Neural cell (in vitro differentiated cells): ENCODE measurements at places on chromosomes 7 and 10. TPM values are rescaled to one million over a fixed set of nuclear protein-coding genes. Genes with fewer than 3 reads are reported as not detected.

SLC29A4 gene
- polyA plus RNA-seq = 32.4 and 37.1 TPM in 2 replicates

WBP1L gene
- polyA plus RNA-seq = 20.8 and 22.2 TPM in 2 replicates

AGR2 gene
- not detected in 2 replicates for polyA plus RNA-seq

CCT6A gene
- polyA plus RNA-seq = 268 and 275 TPM in 2 replicates

IDI2 gene
- 0.24 TPM in 1 of 2 replicates, not detected in the other for polyA plus RNA-seq

SEMA3E gene
- 0.98 and 8.2 TPM in 2 replicates for polyA plus RNA-seq

DNAJB9 gene
- polyA plus RNA-seq = 79.3 and 102 TPM in 2 replicates

PRPS1L1 gene
- not detected in 2 replicates for polyA plus RNA-seq

RASA4B gene
- 31.9 and 43.0 TPM in 2 replicates for polyA plus RNA-seq

CAV1 gene
- not detected in 2 replicates for polyA plus RNA-seq

MEIG1 gene
- 2.0 TPM in 1 of 2 replicates, not detected in the other for polyA plus RNA-seq

LLCFC1 gene
- polyA plus RNA-seq = not detected in 2 replicates

FZD8 gene
- 1.6 and 1.9 TPM in 2 replicates for polyA plus RNA-seq

AKR1C4 gene
- not detected in 2 replicates for polyA plus RNA-seq

AASS gene
- 9.7 and 12.5 TPM in 2 replicates for polyA plus RNA-seq

ADAM8 gene
- 6.4 and 7.2 TPM in 2 replicates for polyA plus RNA-seq

AGAP4 gene
- polyA plus RNA-seq = 37.8 and 44.1 TPM in 2 replicates

UTF1 gene
- not detected in 2 replicates for polyA plus RNA-seq

NEUROD6 gene
- polyA plus RNA-seq = not detected in 2 replicates

ZNF488 gene
- 0.85 and 1.2 TPM in 2 replicates for polyA plus RNA-seq

SPDYE9 gene
- 0.48 and 0.87 TPM in 2 replicates for polyA plus RNA-seq

INSIG1 gene
- 62.7 and 71.0 TPM in 2 replicates for polyA plus RNA-seq

C10orf143 gene
- 0.44 and 1.4 TPM in 2 replicates for polyA plus RNA-seq

ZNF117 gene
- 109 and 112 TPM in 2 replicates for polyA plus RNA-seq

TUBAL3 gene
- polyA plus RNA-seq = not detected in 2 replicates

ITGA8 gene
- polyA plus RNA-seq = 0.11 TPM in 1 of 2 replicates, not detected in the other

KIAA1549 gene
- 14.1 and 14.8 TPM in 2 replicates for polyA plus RNA-seq

SAMD9 gene
- polyA plus RNA-seq = not detected in 2 replicates

CYP2C19 gene
- polyA plus RNA-seq = 0.16 TPM in 1 of 2 replicates, not detected in the other

DHX32 gene
- 17.8 and 25.2 TPM in 2 replicates for polyA plus RNA-seq

LRRC4 gene
- polyA plus RNA-seq = 15.7 and 15.8 TPM in 2 replicates

LRIT1 gene
- polyA plus RNA-seq = not detected in 2 replicates

ATRNL1 gene
- 47.8 and 51.9 TPM in 2 replicates for polyA plus RNA-seq

ITPRID1 gene
- polyA plus RNA-seq = not detected in 2 replicates

OIT3 gene
- not detected in 2 replicates for polyA plus RNA-seq

CALHM1 gene
- polyA plus RNA-seq = not detected in 2 replicates

NKX2-3 gene
- polyA plus RNA-seq = not detected in 2 replicates
